NCI-H2081 treated with DMSO at 0.1 percent for 48 hours (cell line): ENCODE measurements at places on chromosomes 4 and X.

DNA sequence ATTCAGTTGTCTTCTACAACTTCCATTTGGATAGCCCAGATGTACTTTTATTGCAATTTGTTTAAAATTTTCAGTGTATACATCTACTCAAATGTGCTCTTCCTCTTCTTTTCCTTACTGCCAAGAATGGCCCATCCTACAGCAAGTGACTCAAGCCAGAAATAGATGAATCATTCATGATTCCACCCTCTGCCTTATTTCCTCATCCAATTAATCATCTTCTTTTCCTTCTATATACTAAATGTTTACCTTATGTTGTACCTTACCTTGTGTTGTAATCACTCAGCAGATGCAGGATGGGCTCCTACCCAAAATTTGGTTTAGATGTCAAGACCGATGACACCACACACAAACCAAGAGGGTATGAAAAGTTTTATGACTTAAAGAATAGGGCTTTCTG is 437.8 kb downstream of the GRXCR1 start:
- no peak for DNase-seq

- DNase-seq = no peak
These were observed 29.4 kb upstream of the KLHL2 start for GRCh38 chr4:165177725-165178666.

DNA sequence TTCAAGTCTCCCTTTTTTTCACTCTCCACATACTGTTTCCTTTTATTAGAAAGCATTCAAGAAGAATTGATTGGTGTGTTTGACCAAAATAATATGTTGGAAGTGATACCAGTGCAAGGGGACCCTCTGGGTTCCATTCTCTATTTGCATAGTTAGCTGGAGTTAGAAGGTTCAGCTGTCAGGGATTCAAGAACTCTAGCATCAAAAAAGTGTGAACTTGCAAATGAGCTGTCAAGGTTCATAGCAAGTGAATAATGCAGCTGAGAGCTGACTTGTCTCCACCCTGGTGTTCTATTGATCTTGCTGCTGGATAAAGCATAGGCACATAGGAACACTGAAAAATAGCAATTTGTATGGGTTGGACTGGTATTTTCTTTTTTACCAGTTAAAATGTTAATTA is 73.2 kb downstream of the SORBS2 start:
- DNase-seq = no peak

DNA sequence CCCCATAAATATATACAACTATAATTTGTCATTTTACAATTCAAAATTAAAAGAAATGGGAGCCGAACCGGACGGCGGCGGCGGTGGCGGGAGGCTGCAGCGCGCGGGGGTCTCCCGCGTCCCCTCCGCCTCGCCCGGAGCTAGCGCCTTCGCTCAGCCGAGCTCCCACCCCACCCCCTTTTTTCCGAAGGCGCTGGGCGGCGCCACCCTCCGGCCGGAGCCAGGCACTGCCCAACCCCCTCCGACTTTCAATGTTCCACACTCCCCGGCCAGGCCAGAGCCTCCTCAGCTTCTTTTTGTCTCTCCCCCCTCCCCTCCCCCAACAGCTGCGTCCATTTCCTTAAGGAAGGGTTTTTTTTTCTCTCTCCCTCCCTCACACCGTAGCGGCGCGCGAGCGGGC is 214.1 kb upstream of the GEMIN8 start:
- DNase-seq = no peak

GRCh38 chr4:79585834-79586233 is 177.8 kb upstream of the GK2 start:
- no peak for DNase-seq

- no peak for DNase-seq
These were observed 1.1 kb upstream of the UBE2A start for GRCh38 chrX:119573222-119573621.

GRCh38 chr4:169295822-169296221 is 25.1 kb upstream of the SH3RF1 start:
- no peak for DNase-seq

DNA sequence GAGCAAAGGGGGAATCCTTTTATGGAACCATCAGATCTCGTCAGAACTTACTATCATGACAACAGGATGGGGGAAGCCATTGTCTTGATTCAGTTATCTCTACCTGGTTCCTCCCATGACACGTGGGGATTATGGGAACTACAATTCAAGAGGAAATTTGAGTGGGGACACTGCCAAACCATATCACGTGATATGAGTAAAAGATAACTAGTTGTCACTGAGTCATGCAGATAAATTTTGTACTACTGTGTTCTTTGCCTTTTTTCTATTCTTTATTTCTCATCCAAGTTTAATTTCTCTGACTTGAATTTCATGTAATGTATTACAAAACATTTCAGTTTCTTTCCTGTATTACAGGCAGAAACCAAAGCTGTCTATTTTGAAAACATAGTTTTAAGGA is 383.2 kb downstream of the EPHA5 start:
- DNase-seq = no peak

DNA sequence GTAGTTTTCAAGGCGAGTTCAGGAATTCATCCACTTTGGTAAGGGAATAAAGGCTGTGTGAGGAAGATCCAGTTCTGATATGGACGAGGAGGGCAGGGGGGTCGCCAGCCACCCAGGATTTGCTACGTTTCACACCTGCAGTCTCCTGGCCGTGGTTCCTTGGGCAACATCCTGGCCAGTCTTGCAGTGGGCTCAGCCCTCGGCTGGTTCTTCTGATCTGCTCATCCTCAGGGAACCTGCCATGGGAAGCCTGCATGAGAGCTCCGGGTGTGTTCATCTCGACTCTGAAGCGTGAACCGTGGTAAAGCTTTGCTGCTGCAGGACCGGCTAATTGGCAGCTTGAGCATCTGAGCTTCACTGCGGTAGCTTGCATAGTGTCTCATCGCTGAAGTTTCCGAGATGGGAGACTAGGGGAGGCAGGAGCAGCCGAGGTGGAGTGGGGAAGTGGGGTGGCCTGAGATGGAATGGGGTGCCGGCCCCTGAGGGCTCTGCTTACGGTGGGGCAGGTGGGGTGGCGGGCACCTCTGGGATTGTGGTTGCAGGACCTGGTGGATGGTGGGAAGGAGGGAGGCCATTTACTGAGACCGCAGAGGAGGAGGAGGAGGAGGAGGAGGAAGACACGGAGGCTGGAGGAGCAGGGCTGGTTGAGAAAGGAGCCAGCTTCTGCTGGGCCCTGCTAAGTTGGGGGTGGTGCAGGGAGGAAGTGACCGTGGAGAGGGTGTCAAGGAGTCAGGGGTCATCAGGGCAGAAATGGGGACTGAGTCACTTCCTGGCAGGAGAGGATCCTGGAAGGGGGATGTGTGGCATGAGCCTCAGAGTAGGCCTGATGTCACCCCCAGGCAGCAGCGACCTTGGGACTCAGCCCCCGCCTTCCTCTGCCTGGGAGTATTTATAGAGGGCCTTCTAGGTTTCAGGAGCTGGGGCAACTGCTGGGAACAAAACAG is 213.1 kb upstream of the PSAPL1 start:
- DNase-seq = no peak

DNA sequence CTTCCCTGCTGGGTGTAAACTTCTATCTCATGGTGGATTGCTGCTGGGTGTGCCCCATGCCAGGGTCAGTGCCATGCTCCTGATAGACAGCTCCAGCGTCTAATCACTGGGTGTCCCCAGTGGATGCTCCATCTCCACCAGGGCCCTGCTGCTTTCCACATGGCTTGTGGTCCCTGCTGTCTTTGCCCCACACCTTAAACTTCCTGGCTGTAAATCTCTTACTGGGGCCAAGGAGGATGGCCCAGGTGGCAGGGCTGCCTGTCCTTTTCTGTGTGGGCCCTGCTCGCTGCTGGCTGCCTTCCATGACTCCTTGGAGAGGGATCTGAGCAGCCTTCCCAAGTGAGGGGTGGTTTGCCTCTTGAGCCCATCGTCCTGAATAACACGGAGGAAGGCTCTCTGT is 51.8 kb downstream of the RGS12 start:
- DNase-seq = no peak

GRCh38 chrX:40153345-40154249 is 55.8 kb upstream of the BCOR start:
- no peak for DNase-seq

GRCh38 chr4:113327494-113327893 is 278.0 kb downstream of the ANK2 start:
- DNase-seq = no peak

DNA sequence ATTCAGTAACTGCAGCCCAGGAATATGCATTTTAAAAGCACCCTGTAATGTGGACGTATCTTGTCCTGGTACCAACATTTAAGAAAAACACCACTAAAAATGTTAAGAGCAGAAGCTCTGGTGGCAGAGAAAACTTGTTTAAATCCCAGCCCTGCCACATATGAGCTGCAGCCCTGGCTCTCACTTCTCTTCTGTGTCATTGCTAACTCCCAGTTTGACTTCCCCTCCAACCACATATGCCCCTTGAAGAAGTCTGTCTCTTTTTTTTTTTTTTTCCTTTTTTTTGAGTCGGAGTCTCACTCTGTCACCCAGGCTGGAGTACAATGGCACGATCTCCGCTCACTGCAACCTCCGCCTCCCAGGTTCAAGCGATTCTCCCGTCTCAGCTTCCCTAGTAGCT is 14.8 kb downstream of the LHFPL1 start:
- DNase-seq = no peak

DNA sequence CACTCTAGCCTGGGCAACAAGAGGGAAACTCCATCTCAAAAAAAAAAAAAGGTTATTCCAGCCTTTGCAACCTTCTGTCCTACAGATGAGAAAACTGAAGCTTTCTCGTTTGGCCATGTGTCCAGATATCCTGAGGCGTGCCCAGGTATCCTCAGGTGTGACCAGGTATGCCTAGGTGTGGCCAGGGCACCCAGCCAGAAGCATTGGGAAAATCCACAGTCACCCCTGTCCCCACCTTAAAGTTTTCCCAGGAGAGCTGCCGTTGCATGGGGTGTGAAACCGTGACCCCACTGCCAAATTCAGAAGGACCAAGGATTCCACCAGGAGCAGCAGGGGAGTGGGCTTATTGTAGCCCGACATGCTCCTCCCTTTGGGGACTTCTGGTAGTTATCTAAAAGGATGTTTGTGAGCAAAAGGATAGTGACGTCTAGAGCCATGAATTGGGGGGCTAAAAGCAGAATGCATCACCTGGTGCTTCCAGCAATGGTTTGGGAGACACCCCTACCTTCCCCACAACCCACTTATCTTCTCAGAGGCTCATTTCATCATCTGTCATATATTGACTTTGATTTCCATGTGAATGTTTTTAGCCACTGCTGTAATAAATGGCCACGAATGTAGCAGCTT is 4.0 kb upstream of the DHRSX start:
- DNase-seq = no peak

DNA sequence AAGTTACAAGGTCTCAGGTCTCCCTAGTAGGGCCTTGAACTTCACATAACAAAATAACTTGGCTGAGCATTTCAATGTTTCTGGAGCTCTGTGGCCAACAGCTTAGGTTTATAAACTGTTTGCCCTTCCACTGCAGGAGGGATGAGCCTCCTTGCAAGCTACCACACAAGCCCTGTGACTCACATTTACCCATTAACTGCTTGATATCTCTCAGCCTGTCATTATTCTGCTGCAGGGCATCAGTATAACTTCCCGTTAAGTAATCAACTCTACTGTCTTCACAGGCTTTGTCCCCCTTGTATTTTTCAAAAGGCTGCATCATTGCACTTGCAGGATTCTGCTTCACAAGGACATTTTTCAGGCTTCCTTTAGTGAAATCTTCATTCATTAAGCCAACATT is 151.7 kb upstream of the CXCL13 start:
- DNase-seq = no peak

DNA sequence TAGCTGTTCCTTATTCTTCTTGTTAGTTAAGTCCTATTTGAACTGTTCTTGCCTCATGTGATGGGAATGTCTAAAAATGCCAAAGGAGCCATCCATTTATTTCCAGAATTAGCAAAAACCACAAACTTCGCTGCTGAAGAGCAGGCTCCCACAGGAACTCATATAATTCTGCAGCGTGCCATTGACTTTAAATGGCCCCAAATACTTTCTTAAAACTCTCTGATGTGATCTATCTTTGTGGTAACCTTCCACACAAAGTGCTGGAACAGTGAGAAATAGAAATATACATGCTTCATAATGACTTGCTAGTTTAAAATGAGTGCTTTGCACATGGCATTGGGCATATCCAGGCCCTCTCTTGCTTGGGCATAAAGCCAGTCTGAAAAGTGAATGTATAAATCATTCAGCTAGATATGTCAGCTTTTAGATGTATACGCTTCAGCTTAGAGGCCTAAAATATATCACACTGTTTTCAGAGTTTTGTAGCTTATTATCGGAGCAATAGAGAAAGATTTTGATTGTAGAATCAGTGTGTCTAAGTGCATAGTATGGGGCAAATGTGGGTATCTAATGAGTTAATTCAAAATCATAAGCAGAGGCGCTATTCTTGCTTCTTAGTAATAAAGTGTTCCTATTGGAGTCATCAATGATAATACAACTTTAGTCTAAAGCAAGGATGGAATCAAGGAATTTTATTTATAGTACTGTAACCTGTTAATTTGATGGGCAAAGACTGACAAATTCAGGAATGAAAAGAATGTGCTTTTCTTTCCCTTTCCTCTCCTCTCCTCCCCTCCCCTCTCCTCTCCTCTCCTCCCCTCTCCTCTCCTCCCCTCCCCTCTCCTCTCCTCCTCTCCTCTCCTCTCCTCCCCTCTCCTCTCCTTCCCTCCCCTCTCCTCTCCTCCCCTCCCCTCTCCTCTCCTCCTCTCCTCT is 392.2 kb upstream of the ZFP42 start:
- no peak for DNase-seq

- no peak for DNase-seq
These were observed 115.5 kb upstream of the HS3ST1 start for GRCh38 chr4:11544211-11544610.

- no peak for DNase-seq
These were observed 685.5 kb downstream of the KCTD8 start for GRCh38 chr4:43763029-43763610.

DNA sequence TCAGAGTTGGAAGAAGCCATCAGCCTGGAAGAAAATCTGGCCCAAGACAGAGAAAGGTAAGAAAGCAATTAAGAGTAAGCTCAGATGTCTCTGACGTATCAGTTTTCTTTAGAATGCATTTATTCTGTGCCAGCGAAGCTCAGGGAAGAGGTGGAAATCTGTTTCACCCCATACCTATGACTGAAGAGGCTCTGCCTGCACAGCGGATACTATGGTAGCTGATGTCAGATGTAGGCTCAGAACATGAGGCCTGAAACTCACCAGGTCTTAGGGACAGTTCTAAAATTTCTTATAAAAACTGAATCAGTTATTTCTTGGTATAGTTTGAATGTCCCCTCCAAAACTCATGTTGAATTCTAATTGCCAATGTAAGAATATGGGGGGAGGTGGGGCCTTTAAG is 30.9 kb downstream of the VEGFC start:
- no peak for DNase-seq

DNA sequence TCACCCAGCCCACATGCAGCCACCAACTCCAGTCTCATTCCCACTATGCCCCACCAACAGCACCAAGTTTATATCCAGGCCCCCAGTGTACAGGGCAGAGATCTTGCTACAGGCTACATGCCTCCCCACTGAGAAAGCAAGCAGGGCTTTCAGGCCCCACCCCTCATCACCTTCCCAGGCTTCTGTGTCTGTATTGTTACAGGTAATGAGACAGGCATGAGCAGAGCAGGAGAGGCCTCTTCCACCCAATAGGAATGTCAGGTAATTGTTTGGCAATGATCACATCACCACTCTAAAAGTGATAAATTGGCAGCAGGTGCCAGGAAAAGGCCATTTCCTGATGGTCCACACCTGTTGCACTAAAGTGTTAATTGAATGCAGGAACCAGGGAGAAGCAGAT is 102.5 kb downstream of the ZNF518B start:
- peak; percentile 71 for DNase-seq

- DNase-seq = no peak
These were observed 23.6 kb downstream of the PLAC1 start for GRCh38 chrX:134634691-134635090.
